ENCODE measurements at places on chromosomes 7 and 10.

- DNase-seq: no peak
These were observed 483.8 kb downstream of the TFEC start for GRCh38 chr7:115546790-115547189.

DNA sequence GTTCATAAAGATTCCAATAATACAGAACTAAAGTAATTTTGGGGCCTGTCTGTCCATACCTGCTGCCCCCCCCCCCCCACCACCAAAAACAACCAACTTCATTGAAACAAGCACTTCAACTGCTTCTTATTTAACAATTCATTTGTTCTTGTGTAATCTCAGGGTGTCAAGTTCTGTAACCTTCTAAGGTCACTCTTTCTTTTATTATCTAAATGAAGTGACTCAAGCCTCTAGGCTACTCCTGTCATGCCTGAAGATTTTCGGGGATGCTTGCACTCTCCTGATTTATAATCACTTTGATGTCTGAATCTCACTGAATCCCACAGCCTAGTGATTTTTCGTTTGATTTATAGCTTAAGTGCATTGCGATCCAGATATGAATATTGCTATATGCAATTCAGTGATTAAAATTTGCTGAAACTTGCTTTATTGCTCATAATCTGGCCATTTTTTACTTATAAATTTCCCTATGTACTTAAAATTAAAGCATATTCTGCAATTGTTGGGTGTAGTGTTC lies 27.2 kb downstream of the GARIN1A start:
- no peak for DNase-seq

DNA sequence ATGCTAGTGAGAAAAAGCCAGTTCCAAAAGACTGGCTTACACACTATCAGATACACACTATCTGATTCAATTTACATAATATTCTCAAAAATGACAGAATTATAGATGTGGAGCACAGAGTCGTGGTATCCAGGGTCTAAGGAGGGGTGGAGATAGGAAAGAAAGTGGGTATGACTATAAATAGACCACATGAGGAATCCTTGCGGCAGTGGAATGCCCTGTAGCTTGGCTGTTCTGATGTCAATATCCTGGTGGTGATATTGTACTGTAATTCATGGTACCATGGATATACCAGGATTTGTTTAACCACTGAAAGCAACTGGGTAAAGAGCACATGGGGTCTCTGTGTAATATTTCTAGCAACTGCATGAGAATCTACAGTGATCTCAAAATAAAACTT lies 67.7 kb upstream of the TMEM72 start:
- DNase-seq: no peak

DNA sequence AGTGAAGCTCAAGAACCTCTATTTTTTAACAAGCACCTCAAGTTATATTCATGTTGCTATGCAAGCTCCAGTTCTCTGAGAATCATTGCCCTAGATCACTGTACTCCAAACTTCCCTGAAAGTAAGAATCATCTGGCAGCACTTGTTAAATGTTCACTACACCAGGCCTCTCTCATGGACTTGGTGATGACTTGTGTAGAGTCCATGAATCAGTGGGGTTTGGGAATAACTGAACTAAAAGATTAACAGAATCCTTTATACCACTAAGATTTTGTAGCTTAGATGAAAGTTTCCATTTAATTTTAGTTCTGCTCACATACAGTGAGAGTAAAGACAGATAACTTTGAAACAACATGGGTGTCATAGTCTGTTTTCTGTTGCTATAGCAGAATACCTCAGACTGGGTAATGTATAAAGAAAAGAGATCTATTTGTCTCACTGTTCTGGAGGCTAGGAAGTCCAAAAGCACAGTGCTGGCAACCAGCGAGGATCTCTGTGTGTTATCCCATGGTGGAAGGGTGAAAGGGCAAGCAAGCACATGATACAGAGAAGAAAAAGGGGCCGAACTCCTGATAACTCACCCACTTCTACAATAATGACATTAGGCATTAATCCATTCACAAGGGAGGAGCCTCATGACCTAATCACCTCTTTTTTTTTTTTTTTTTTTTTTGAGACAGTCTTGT lies 27.9 kb upstream of the AOAH start:
- no peak for DNase-seq

GRCh38 chr7:485188-486081 lies 34.2 kb downstream of the PDGFA start:
- DNase-seq: no peak

DNA sequence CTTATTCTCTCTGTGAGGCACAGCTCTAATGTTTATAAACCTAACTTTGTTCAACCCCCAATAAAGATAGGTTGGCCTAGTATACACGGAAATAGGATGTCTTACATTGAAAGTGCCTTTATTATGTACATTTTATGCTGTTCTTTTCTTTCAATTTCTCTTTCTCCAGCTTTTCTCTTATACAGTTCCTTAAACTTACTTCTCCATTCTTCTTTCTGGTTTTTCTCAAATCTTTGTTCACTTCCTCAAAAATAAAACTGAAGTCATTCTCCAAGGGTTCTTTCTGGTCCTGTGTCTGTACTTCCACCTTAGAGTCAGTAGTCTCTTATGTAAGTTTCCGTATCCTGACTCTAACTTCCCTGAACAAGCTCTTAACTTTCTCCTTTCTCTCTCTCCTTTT lies 29.2 kb upstream of the NAMPT start:
- DNase-seq: no peak

GRCh38 chr7:116273918-116274301 lies 63.6 kb downstream of the TES start:
- no peak for DNase-seq

- no peak for DNase-seq
These were observed 87.5 kb downstream of the PLXNA4 start for GRCh38 chr7:132488634-132489302.

GRCh38 chr7:73342645-73343044 lies 14.7 kb downstream of the FKBP6 start:
- DNase-seq: no peak

GRCh38 chr10:49168831-49169500 lies 19.2 kb downstream of the TMEM273 start:
- DNase-seq: no peak

DNA sequence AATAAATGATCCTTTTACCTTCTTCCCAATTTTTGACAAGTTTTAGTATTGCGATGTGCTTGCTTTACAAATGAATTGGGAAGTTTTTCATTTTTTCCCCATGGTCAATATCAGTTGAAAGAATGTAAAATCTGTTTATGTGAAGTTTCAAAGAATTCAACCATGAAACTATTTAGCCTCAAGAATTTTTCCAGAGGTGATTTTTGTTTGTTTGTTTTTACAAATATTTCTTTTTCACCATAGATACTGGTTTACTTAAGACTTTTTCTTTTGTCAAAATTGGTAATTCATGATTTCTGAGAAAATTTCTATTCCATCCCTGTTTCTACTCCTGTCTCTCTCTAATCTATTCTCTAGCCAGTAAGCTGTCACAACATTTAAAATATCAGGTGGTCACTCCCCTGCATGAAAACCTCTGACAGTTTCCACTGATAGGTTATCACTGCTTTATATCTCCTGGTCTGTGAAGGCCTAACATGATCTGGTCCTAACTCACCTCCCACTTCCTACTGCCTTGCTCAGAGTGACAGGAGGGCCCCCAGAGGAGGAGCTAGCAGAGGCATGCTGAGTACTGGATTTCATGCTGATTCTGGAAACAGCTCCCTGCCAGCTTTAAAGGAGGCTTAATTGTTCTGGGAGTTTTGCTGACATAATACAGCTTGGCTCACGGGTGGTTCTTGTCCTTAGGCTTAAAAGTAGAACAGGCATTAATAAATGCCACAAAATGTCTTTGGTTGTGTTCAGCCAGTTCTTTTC lies 7.6 kb upstream of the ARMS2 start:
- no peak for DNase-seq

- no peak for DNase-seq
These were observed 23.5 kb downstream of the CPEB3 start for GRCh38 chr10:92267343-92267742.

DNA sequence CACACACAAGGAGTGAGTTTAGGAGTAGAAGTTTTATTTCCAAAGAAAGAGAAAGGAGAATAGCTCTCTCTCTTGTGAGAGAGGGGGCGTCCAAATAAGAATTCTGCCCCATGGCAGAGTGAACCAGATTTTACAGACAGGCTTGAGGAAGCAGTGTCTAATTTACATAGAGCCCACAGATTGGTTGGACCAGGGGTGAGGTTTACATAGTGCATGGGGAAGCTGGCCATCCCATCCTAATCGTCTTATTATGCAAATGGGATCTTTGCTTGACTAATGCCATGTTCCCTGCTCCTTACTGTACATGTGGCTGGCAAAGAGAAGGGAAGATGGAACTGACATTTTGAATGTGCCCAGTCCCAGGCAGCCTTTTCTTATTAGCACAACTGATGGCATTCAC lies 60.0 kb upstream of the ACSM6 start:
- no peak for DNase-seq

- DNase-seq: no peak
These were observed 100.3 kb downstream of the EPC1 start for GRCh38 chr10:32246685-32247084.

DNA sequence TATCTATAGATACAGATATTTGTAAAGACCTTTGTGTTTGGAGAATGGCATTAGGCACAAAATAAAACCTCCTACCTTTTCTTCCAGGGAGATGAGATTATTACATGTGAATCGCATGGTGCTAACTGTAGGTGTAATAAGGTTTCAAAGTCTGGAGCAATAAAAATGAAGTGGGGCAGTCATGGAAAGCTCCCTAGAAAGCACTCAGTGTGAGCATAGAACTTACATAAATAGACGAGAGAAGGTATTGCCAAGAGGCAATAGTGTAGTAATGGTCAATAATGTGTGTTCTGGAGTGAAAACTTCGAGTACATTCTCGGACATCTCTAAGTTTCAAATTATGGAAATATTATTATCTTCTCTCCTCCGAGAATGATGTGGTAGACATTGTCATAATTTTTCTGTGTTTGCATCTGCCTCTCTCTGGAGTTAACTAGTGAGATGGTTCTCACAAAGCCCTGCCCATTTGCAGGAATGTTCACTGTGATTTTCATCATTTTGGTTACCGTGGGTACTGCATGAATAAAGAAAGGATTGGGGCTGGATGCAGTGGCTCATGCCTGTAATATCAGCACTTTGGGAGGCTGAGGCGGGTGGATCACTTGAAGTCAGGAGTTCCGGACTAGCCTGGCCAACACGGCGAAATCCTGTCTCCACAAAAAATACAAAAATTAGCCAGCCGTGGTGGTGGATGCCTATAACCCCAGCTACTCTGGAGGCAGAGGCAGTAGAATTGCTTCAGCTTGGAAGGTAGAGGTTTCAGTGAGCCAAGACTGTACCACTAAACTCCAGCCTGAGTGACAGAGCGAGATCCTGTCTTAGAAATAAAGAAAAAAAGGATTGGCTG lies 10.6 kb downstream of the VIM start:
- no peak for DNase-seq

DNA sequence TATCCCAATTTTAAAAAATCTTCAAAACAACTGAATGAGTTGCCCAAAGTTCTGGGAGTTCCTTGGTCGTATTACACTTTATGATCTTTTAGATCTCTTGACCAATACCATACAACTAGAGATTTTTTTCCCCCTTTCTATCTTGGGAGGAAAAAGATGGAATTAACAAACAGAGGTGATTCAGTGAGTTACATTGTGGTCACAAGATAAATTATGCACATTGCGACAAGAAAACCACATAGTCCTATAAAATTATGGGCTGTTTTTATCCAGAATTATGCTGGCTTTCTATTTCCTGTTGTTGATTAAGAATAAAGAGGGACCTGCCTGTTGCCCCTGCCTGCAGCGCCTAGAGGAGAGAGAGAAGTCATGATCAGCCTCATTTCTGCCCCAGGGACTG lies 8.2 kb upstream of the SGPL1 start:
- no peak for DNase-seq

GRCh38 chr7:4871056-4871680 lies 9.3 kb upstream of the PAPOLB start:
- DNase-seq: no peak

DNA sequence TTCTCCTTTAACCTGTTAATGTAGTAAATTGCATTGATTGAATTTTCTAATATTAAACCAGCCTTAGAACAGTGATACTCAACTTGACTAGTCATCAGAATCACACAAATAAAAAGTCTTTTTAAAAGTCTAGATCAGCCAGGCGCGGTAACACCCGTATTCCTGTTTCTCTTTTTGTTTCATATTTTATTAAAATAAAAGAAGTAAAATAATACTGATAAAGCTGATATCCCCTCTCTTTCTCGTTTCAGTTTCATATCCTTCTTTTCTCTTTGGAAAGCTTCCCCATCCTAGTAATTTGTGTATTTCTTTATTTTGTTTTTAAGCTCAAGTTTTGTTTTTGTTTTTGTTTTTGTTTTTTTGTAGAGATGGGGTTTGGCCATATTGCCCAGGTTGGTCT lies 9.3 kb downstream of the SMO start:
- DNase-seq: no peak

- no peak for DNase-seq
These were observed 592 bp upstream of the PIK3CG start for GRCh38 chr7:106864298-106865081.

GRCh38 chr7:36887233-36887632 lies 162.9 kb upstream of the AOAH start:
- no peak for DNase-seq

- DNase-seq: no peak
These were observed 166.9 kb downstream of the MYOF start for GRCh38 chr10:93315246-93315645.

- DNase-seq: no peak
These were observed 130.2 kb upstream of the ADAM12 start for GRCh38 chr10:126518218-126519080.

All from stimulated activated CD8-positive, alpha-beta memory T cell treated with anti-CD3 and anti-CD28 coated beads, Interleukin-7, amount 100 ng/mL, for 1 hour (primary cell).